ENCODE measurements at places on chromosomes 5 and 9.

GRCh38 chr9:94805585-94805984, 79.1 kb downstream of the AOPEP start:
- peak overlapping the region; percentile 94 for H3K27ac ChIP-seq
- peak; percentile 71 for DNase-seq
- peaks cover 82% of the 10 kb centered on the region for H3K4me1 ChIP-seq
- no peak overlapping the region for H3K4me3 ChIP-seq

GRCh38 chr5:33685873-33686755, 205.7 kb downstream of the ADAMTS12 start:
- no peaks in the 10 kb centered on the region for H3K36me3 ChIP-seq
- no peak for DNase-seq
- H3K4me3 ChIP-seq = no peak overlapping the region
- H3K27ac ChIP-seq = no peak overlapping the region
- no peaks in the 10 kb centered on the region for H3K27me3 ChIP-seq

- no peak for DNase-seq
- H3K27me3 ChIP-seq = no peaks in the 10 kb centered on the region
- no peaks in the 10 kb centered on the region for H3K4me1 ChIP-seq
- H3K27ac ChIP-seq = no peak overlapping the region
Measured at GRCh38 chr5:60365001-60365400, 335.0 kb downstream of the DEPDC1B start.

DNA sequence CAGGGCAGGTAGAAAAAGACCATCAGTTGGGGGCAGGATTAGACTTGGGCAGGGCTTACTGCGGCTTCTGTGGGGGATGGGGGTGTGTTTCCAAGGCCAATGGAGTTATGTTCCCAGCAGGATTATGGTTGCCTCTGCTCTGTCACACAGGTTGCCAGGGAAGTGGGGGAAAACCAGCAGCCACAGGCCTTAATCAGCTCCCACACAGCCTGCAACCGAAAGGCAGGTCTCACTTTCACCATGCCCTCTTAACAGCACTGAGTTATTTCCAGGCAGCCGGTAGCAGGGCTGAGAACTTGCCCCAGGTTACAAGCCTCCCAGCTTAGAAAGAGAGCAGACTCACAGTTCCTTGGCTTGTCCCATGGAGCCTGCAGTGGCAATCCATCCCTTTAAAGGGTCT, 205.5 kb downstream of the FGF10 start:
- H3K4me1 ChIP-seq = no peaks in the 10 kb centered on the region
- no peaks in the 10 kb centered on the region for H3K36me3 ChIP-seq
- H3K27ac ChIP-seq = no peak overlapping the region
- H3K4me3 ChIP-seq = no peak overlapping the region

- H3K27me3 ChIP-seq = no peaks in the 10 kb centered on the region
- H3K27ac ChIP-seq = no peak overlapping the region
- no peaks in the 10 kb centered on the region for H3K36me3 ChIP-seq
- DNase-seq = no peak
- no peaks in the 10 kb centered on the region for H3K4me1 ChIP-seq
Measured at GRCh38 chr9:1879501-1879900, 135.6 kb upstream of the SMARCA2 start.

DNA sequence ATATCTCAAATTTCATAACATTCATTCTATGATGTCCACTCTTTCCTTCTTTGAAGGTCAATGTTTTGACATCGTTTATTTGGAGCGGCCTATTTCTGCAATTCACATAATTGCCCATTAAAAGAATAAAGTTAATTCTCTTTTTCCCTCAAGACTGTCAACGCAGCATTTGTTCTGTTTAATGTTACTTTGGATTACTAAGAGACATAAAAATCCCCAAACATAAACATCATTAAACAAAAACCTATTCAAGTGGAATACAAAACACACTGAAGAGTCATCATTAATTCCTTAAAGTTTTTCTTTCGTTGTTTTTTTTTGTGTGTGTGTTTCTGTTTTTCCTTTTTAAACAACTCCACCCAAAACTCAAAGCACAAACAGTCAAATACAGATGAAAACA, 151.1 kb downstream of the TRPM6 start:
- H3K27me3 ChIP-seq = no peaks in the 10 kb centered on the region
- DNase-seq = no peak
- H3K36me3 ChIP-seq = no peaks in the 10 kb centered on the region
- no peak overlapping the region for H3K27ac ChIP-seq
- H3K4me3 ChIP-seq = no peak overlapping the region

DNA sequence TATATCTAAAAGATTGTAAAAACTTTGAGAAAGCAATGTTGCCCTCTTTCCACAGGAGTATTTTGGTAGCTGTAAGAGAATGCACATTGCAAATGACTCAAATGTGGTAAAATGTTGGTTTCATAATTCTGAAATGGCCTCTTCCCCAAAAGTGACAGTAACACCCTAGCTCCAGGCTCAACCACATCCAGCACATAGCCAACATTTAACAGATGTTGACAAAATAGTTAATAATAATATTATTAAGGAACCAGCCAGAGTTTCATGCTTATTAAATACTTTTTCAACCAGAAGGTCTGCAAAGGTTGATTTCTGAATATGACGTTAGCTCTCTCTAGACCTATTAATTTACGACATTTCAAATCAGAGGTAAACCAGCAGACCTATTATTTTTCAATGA, 1.3 kb downstream of the ANXA1 start:
- H3K27me3 ChIP-seq = no peaks in the 10 kb centered on the region
- H3K4me1 ChIP-seq = peaks cover 18% of the 10 kb centered on the region
- H3K36me3 ChIP-seq = no peaks in the 10 kb centered on the region
- DNase-seq = no peak

GRCh38 chr9:127285965-127286364, 21.4 kb downstream of the GARNL3 start:
- no peak for DNase-seq
- no peak overlapping the region for H3K27ac ChIP-seq
- no peaks in the 10 kb centered on the region for H3K27me3 ChIP-seq
- H3K4me3 ChIP-seq = no peak overlapping the region
- H3K4me1 ChIP-seq = no peaks in the 10 kb centered on the region

GRCh38 chr9:121071370-121071755, 3.4 kb upstream of the CNTRL start:
- H3K27me3 ChIP-seq = no peaks in the 10 kb centered on the region
- H3K36me3 ChIP-seq = no peaks in the 10 kb centered on the region
- H3K4me1 ChIP-seq = peaks cover 18% of the 10 kb centered on the region
- H3K4me3 ChIP-seq = peak overlapping the region; percentile 56

DNA sequence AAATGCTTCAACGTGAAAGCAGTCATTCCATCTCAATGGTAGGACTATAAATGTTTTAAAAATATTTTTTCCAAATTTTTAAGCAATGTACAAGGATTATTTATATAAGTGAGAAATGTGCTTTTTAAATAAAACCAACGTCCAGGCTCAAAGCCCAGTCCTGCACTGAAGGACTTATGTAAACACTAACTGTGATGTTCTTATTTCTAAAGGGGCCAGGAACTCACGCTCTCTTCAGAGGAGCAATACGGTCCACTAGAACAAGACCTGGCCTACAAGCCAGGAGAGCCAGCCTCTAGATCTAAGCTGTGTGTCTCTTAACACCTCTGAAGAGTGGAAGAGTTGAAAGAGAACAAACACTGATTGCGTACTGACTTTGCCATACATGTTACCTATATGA, 12.1 kb downstream of the TTLL11 start:
- H3K36me3 ChIP-seq = no peaks in the 10 kb centered on the region
- H3K4me1 ChIP-seq = peaks cover 14% of the 10 kb centered on the region
- H3K4me3 ChIP-seq = no peak overlapping the region
- no peak for DNase-seq
- H3K27me3 ChIP-seq = no peaks in the 10 kb centered on the region

- H3K4me3 ChIP-seq = peak overlapping the region; percentile 39
- H3K36me3 ChIP-seq = no peaks in the 10 kb centered on the region
- H3K27me3 ChIP-seq = no peaks in the 10 kb centered on the region
- peak overlapping the region; percentile 76 for H3K27ac ChIP-seq
- H3K4me1 ChIP-seq = peaks cover 18% of the 10 kb centered on the region
Measured at GRCh38 chr9:14098486-14099180, 215.3 kb downstream of the NFIB start.

DNA sequence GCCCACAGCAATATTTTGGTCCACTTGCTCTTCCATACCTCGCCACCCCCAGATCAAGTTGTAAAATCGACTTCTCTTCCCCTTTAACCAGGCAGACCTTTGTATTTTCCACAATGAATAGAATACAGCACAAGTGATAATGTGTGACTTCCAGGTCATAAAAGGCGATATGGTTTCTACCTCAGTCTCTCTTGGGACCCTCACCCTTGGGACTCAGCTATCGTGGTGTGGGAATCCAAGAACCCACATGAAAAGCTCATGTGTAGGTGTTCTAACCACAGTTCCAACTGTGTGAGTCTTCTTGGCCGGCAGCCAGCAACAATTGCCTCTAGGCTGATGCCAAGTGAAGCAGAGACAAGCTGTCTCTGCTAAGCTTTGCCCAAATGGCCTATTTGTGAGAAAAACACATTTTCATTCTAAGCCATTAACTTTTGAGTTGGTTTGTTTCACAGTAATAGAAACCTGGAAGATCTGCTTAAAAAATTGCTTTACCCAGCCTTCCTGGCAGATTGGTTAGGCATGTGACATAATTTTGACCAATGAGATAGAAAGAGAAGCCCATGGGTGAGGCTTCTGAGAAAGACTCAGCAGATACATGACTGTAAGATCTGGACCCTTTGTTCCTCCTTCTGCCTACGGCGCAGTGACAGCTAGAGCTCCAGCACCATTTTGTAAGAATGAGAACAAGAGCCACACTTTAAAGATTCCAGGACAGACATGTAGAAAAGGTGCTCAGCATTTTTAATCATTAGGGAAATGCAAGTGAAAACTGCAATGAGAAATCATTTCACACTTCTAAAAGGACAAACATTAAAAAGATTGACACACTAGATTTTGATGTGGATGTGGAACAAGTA, 18.3 kb upstream of the MLLT3 start:
- H3K4me1 ChIP-seq = no peaks in the 10 kb centered on the region
- DNase-seq = no peak
- no peak overlapping the region for H3K4me3 ChIP-seq
- no peaks in the 10 kb centered on the region for H3K36me3 ChIP-seq
- H3K27ac ChIP-seq = no peak overlapping the region

DNA sequence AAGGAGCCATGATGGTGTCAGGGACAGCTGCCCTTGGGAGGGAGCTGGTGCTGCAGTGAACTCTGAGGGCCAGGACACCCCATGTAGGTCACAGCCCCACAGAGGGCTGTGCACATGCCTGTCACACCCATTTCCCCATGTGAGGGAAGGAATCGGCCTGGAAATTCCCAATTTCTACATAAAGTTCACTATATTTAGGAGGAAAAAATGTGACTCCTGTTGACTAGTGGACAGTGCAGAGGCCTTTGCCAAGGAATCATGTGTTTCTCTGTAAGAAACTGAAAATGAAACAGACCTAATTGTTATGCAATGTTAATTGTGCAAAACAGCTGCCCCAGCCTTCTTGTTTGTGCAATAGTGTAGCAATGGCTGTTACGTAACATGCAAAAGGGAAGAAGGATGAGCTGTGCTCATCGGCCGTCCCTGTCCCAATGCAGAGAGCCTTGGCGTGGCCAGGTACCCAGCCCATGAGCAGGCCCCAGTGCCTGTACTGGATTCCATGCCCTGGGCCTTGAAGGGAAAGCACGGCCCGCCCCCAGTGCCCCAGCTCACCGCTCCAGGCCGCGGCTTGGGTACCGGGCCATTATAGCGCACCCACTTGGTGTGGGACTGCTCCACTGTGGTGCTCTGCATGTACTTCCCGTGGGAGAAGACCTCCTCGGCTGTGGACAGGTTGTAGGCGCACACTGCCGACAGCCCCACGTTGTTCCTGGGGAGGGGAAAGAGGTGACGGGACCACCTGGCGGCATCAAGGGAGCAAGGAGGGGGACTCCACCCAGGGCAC, 70.0 kb downstream of the SECISBP2 start:
- peak; percentile 73 for DNase-seq
- no peaks in the 10 kb centered on the region for H3K27me3 ChIP-seq
- H3K4me1 ChIP-seq = no peaks in the 10 kb centered on the region
- H3K27ac ChIP-seq = no peak overlapping the region
- no peak overlapping the region for H3K4me3 ChIP-seq
- peaks cover 26% of the 10 kb centered on the region for H3K36me3 ChIP-seq

GRCh38 chr5:59171131-59171530, 588.3 kb downstream of the RAB3C start:
- H3K27me3 ChIP-seq = no peaks in the 10 kb centered on the region
- H3K36me3 ChIP-seq = no peaks in the 10 kb centered on the region
- no peak for DNase-seq

DNA sequence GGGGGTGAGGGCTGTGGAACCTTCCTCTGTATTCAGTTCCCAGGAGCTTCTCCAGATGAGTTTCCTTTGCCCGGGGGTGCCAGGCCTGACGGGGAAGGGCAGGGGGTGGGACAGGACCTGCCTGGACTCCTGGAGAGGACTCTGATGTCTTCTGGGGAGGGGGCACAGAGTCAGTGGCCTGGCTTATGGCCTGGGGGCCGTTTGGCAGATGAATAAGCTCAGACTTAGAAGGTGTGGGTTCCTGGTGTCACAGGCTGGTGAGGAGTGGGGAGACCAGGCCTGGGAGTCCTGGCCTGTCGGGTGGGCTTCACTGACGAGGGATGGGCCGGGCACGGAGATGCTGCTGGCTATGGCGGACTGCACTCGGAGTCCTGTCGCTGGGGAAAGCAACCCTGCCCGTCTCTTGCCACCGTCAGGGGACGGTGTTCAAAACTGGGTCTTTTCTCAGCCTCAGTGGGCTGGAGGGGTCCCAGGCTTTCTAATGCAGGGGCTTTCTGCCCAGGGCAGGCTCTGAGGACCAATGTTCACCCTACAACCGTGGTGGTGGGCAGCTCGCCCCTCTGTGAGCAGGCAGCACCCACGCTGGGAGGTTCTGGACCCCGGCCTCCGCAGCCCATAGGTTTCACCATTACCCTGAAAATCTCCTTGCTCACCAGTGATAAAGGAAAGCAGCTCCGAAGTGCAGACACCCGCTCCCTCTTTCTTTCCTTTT, 16.2 kb downstream of the COL5A1 start:
- peak overlapping the region; percentile 88 for H3K27ac ChIP-seq
- peaks cover 27% of the 10 kb centered on the region for H3K4me1 ChIP-seq
- H3K4me3 ChIP-seq = no peak overlapping the region
- H3K36me3 ChIP-seq = no peaks in the 10 kb centered on the region

GRCh38 chr9:136141682-136142413, 23.2 kb upstream of the TMEM250 start:
- no peaks in the 10 kb centered on the region for H3K27me3 ChIP-seq
- DNase-seq = no peak
- H3K27ac ChIP-seq = no peak overlapping the region

DNA sequence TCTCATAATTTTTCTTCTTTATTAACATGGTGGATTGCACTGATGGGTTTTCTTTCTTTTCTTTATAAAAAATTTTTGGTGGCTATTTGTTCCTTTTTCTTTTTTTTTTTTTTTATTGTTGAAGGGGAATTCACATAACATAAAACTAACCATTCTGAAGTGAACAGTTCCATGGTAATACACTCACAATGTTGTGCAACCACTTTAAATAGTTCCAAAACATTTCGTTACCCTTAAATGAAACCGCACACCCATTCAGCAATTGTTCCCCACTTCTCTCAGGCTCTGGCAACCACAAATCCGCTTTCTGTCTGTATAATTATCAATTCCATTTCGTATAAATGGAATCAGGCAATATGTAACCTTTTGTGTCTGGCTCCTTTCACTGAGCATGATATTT, 11.7 kb upstream of the SETX start:
- DNase-seq = no peak
- no peak overlapping the region for H3K4me3 ChIP-seq
- no peaks in the 10 kb centered on the region for H3K27me3 ChIP-seq
- H3K4me1 ChIP-seq = no peaks in the 10 kb centered on the region
- no peak overlapping the region for H3K27ac ChIP-seq

All from ascending aorta (tissue), 2 donors.